ENCODE measurements at places on chromosomes 4 and X.

- no peak for DNase-seq
Measured at GRCh38 chr4:52838729-52839586, 23.2 kb upstream of the RASL11B start.

GRCh38 chrX:68935362-68935761, 106.5 kb downstream of the EFNB1 start:
- no peak for DNase-seq

GRCh38 chr4:41418444-41418843, 119.5 kb upstream of the LIMCH1 start:
- no peak for DNase-seq

DNA sequence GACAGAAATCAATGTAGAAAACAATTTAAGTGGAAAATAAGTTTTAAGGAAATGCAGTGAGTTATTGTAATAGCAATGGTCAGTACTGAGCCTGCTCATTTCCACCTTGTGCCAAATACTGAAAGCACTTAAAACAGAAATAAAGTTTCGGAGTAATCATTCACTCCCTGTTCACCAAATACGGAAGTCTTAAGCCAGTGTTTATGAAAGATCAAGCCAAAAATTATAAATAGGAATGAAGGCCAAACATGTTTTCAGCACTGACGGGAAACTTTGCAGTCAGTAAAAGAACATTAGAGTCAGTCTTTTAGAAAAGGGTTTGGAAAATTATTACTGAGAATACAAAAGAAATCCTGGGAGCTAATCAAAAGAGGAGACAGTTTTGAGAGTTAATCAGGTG, 178.6 kb downstream of the DMD start:
- DNase-seq, result no peak

- DNase-seq, result no peak
Measured at GRCh38 chrX:149371986-149372385, 133.1 kb downstream of the IDS start.

- DNase-seq, result no peak
Measured at GRCh38 chr4:5773271-5773555, 62.2 kb downstream of the EVC start.

DNA sequence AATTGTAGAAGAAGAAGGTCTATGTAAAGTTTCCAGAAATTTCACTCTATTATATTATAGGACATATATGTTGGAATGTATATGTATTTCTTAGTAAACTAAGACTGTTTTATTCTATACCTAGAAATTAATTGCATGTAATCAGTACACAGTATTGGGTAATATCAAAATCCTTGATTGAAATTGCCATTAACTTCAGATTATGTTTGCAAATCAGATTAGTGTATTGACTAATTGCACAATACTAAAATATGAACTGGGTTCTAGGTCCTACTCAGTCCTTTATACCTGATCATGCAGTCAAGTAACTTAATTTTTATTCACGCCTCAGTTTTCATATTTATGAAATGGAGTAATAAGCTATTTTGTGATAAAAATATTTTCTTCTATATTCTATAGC, 950.3 kb upstream of the ADGRL3 start:
- DNase-seq, result no peak

GRCh38 chrX:125131164-125131563, 188.5 kb upstream of the TEX13C start:
- no peak for DNase-seq

Measured in HL-60 (cell line).